ENCODE measurements at places on chromosomes 12 and 14.

- no peak for DNase-seq
Observed at GRCh38 chr12:77751939-77752338, 78.8 kb upstream of the NAV3 start.

- no peak for DNase-seq
Observed at GRCh38 chr12:99983456-99984258, 1.1 kb downstream of the ANKS1B start.

DNA sequence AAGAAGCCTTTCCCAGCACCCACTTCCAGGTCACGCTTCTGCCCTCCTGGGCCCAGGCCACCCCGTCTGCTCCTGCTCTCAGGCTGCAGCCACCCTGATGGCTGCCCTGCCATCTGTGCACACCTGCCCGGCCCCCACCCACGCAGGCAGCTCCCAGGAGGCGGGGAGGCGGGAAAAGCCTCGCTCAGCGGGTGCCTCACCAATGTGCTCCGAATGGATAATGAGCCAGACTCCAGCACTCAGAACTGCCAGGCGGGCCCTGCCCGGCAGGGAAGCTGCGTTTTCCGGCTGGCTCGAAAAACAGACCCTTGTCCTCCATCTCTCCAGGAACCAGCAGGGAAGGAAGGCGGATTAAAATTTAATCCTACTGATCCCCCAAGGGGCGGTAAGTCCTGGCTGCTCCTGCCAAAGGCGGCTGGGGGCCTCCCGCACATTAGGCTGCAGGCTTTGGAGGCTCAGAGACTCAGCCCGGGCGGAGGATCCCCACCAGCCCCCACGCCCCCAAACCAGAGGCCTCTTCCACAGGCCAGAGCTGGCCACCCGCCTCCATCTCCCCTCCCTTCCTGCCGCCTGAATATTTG lies 104.0 kb downstream of the NCOR2 start:
- no peak for DNase-seq

- no peak for DNase-seq
Observed at GRCh38 chr14:33127531-33127930, 188.9 kb downstream of the NPAS3 start.

DNA sequence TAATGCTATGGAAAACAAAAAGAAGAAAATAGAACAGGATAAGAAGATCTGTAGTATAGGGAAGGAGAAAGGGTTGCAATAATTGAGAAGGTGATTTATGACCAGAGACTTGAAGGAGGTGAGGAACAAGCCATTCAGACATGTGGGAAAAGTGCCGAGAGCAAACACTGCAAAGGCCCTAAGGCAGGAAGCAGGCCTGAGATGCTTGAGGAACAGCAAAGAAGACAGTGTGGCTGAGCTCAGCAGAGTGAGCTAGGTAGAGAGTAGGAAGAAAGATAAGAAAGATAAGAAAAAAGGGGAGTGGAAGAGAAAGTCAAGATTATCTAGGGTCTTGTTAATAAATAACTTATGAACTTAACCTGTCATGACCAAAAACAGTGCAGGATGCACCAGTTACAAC lies 671.8 kb downstream of the RPS29 start:
- DNase-seq, result no peak

- no peak for DNase-seq
Observed at GRCh38 chr12:124804011-124804621, 59.5 kb downstream of the SCARB1 start.

- no peak for DNase-seq
Observed at GRCh38 chr12:126588586-126589249, 1523.5 kb downstream of the AACS start.

DNA sequence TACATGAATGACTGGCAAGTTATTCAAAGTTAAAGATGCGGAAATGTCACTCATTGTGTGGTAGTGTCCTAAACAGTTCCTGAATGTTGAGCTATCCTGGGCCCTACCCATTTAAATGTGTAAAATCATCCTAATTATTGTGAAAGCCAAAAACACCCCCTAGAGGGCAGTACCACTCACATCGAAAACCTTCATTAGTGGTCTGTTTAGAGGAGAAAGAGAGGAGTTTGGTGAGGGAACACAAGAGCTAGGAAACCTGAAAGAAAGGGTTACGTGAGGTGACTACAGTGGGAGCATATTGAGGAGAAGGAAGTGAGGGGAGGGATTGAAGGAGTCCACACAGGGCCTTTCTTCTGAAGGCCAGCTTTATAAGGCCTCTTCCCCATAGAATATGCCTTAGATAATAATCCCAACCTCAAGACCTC lies 2.5 kb upstream of the TEP1 start:
- no peak for DNase-seq

DNA sequence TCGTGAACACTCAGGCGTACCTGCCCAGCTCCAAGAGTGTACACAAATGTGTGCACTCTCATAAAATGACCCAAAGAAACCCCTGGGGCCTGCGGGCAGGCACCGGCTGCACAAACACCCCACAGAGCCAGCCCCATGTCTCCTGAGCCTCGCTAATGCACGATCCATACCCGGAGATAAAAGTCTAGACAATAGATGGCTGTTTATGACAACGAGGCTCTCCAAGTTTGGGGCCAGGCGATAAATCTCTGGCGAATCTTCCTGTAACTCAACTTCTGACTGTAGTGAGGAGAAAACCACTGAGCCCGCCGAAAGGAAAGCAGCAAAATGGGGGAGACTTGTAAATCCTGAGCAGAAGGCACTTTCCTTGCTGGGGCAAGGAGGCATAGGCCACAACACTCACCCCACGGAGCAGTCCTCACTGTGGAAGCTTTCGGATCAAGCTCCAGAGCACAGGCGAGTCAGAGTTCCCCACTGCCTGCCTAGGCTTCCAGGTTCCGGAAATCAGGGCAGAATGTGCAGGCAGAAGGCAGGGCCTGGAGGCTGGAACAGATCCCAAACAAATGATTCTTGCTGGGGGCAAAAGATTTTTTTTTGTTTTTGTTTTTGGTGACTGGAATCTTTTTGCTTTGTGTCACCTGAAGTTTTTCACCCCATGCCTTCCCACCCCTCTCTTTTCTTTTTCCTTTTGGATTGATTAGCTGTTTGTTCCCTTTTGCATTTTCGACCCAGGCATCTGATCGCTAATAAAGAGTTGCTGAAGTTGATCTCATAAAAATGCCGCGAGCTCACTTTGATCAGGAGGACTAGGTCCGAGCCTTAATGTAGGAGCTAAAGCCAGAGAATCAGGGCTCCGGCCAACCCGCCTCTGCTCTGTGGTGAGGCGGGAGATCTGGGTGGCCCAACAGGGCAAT lies 4.5 kb upstream of the HOXC11 start:
- DNase-seq, result no peak

- DNase-seq, result no peak
Observed at GRCh38 chr12:5034603-5035002, 9.1 kb upstream of the KCNA5 start.

DNA sequence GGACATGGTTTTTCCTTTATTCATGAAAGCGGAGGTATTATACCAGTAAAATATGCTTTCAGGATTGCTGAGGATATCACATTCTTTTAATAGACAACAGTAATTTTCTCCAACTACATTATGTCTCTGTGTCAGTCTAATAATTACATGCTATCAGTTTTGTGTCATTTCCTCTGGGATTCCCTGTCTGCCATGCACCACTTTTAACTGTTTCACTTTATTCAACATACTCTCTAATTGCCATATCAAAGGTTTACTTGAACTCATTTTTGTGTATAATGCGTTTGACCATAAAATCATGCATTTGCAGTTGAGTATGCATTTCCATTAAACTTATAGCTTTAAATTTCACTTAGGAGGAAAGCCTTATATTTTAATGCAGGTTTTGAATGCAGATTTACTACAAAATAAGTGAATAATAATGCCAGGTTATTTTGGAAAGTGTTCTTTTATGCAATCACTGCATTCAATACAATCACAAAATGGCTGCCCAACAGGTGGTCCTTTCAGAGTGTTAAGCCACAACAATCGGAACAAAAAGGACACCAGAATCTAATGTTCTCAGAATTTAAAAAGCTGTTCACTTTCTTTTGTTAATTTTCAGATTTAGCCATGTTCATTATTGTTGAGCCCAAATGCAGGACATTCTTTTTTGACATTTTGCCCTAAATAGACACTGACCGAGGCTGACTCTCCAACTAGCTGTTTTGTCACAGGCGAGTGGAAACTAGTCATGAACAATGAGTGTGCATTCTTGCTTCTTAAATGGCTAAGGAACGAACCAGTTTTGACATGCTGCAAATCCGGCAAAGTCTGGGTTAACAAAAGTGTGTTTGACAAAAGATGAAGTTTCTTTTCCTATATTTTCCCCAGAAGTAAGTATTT lies 40.9 kb downstream of the MBIP start:
- no peak for DNase-seq

DNA sequence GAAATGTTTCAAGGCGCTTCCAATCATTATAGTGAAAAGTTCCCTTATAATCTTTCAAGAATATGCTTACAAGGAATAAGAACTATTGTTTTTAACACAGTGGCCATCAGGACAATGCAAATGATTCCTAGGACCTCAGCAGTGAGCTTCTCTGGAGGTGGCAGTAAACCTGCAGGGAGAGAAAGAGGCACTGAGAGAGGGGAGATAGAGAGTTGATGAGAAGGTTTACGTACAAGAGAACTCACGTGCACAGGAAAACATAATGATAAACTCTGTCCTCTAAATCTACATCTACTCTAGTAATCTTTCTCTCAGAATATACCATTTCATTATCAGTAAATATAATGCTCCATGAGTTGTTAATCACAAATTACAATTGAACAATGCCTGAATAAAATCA lies 715 bp downstream of the KLRC4 start:
- DNase-seq, result no peak

DNA sequence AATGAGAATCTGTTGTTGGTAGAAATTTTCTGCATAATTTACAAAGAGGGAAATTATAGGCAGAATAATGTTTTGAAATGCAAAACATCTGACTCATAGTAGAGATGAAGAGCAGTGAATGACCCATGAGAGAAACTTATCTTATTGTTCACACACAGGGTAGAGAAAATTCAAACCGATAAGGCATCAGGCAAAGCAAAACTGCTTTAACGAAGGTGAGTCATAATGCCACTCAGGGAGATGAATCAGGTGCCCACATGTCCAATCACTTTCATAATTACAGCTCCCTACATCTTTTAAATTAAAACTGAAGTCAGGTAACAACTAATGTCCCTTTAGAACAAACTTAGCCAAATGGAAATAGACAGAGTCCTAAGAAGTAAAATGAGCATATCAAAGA lies 265.6 kb upstream of the GARIN6 start:
- DNase-seq, result no peak

GRCh38 chr12:125983094-125983783 lies 918.0 kb downstream of the AACS start:
- DNase-seq, result no peak

GRCh38 chr12:102374190-102374589 lies 106.2 kb downstream of the IGF1 start:
- DNase-seq, result no peak

GRCh38 chr12:92546259-92546634 lies 156.5 kb upstream of the PLEKHG7 start:
- DNase-seq, result no peak

DNA sequence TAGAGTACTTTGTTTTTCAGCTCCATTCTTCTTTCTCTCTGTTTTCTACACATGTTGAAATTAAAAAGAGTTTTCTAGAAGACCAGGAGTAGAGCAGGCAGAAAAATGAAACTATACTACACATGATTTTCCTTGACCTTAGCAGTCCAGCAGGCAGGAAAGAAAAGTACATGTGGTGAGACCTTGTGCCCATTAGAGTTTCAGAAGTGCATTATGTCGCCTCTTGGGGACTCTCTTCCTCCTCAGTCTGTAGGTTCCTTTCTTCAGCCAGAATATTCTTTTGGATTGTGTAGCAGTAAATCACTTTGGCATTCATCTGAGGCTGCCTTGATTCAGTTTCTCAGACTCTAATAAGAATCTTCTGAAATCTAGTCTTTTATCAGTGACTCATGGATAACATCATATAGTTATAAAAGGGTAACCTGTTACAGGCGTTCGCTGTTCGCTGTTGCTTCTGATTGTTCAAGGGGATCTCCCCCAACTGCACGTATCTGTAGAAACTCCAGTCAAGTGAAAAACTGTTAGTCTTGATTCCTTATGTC lies 161.8 kb downstream of the ANO4 start:
- DNase-seq, result no peak

DNA sequence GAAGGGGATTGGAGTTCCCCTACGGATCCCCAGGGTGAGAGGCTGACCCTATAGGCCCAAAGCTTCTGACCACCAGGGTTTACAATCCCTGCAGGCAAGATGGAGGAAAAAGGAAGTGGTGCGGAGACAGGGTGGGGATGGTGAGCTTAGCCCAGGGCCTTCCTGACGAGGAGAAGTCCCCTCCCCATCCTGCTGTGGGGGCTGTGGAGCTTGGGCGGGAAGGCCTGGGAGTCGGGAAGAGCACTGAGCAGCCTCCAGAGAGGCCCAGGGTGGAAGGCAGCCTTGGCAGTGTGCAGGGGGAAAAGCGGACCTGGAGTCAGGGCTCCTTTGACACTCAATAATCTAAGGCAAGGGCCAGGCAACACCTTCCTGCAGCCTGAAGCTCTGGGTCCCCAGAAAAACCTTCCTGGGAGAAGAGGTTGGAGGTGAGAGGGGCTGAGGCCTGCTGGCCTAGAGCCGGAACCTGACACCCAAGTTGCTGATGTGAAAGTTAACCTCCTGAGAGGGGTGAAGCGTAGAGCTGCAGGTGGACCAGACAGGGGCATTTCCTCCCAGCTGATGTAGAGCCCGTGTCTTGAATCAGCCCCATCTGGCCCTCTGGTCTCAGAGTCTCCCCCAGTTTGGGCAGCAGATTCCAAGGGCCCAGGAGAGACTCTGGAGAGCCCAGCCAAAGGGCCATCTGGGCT lies 6.0 kb downstream of the HDAC7 start:
- DNase-seq, result no peak

GRCh38 chr14:39319381-39319780 lies 85.7 kb downstream of the MIA2 start:
- no peak for DNase-seq

DNA sequence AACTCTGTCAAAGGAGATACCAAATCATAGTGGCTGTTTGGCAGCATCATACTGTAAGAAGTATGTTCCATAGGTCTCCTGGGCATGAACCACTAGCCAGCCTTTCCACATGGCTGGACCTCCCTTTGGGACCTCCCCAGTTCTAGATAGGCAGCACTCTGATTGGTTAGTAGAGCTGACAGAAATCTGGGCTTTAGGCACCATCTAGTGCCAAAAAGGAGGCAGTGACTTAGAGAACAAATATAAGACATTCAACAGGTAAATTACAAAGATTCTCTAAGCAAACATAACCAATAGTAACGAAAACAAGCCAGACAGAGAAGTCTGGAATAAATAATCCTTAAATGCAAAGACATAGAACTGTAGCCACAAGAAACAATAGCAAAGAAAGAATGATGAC lies 148.0 kb upstream of the PDE3A start:
- DNase-seq, result no peak

DNA sequence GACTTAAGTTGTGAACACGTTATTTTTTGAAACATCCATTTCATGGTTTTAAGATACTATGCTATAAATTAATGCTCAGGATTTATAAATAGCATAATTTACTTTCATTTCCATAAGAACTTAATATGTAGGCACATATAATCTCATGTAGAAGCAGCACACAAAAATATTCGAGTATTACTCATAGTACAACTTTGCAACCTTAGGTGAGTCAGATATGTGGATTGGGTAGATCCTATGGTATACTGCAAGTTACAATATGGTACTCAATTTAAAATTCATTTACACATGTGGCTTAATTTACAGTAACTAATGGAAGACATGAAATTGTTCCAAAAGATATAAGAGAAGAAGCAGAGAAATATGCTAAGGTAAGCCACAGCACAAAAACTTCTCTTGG lies 26.0 kb downstream of the PSMA3 start:
- DNase-seq, result no peak

GRCh38 chr12:102970780-102971179 lies 13.3 kb downstream of the ASCL1 start:
- DNase-seq, result no peak

- DNase-seq, result no peak
Observed at GRCh38 chr12:115070313-115070712, 386.3 kb upstream of the TBX3 start.

All from T-cell (primary cell).